ENCODE measurements at places on chromosomes 1 and 21.

DNA sequence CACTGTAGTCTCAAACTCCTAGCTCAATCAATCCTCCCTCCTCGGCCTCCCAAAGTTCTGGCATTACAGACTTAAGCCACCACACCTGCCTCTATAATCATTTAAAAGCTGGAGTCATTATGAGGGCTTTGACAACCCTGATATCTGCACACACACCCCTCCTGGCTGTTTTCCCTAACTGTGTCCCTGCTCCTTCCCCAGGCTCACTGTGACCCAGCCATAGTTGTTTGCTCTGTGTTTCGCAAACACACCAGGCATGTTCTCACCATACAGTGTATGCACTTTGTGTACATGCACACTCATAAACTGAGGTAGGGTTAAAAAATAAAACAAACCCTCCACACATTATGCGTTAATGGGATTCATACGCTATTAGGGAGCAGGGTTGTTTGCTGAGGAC lies 21.8 kb upstream of the IL20 start:
- no peak for DNase-seq

DNA sequence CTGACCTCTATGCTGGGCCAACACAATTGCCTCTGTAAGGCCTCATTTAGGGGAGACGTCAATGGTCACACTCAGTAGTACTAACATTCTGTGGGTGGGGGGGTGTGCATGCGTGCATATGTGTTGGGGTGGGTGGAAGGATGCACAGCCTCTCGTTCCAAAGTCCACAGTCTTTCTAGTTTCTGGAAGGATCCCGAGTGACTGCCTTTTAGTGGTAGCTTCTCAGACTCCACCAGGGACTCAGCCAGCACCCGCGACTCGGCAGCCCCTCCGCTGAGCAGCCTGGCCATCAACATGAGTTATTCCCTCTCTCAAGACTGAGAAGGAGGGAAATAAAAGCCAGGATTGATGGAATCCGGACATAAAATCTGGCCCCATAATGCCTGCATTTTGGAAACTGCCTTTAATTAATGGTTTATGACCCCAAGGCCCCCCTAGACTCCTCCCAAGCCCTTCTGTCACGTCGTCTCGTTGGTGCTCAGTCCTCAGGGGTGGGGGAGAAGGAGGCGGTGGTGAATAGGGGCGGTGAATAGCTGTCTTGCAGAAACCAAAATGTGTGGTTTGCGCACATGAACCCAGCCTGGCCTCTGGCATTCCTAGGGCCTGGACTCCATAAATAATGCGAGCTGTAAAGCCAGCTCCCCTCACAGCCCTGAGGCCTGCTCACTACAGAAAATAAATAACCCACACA lies 65.1 kb upstream of the TMEM51 start:
- no peak for DNase-seq

DNA sequence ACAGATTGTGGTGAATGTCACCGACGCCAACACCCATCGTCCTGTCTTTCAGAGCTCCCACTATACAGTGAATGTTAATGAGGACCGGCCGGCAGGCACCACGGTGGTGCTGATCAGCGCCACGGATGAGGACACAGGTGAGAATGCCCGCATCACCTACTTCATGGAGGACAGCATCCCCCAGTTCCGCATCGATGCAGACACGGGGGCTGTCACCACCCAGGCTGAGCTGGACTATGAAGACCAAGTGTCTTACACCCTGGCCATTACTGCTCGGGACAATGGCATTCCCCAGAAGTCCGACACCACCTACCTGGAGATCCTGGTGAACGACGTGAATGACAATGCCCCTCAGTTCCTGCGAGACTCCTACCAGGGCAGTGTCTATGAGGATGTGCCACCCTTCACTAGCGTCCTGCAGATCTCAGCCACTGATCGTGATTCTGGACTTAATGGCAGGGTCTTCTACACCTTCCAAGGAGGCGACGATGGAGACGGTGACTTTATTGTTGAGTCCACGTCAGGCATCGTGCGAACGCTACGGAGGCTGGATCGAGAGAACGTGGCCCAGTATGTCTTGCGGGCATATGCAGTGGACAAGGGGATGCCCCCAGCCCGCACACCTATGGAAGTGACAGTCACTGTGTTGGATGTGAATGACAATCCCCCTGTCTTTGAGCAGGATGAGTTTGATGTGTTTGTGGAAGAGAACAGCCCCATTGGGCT lies 3.0 kb downstream of the CELSR2 start:
- DNase-seq = no peak

DNA sequence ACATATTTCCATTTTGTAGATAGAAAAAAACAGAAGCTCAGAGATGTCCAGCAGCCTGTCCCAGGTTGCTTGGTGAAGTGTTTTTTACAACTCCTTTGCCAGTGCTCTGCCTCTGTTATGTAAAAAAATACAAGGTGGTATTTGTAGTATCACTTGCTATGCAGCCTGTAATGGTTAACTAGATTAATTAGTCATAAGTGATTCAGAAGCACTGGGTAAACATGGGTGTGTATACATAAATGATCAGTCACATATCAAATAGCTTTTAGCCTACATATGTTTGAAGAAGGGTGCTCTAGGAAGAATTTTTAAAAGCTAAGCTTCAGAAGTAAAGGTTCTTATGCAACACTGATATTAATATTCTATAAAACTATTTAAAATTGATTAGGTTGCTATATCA lies 70.0 kb upstream of the MAGI3 start:
- peak; percentile 24 for DNase-seq

GRCh38 chr21:38590449-38591217 lies 92.4 kb upstream of the ERG start:
- no peak for DNase-seq

Data from NCI-H2081 (cell line).